Activated CD8-positive, alpha-beta memory T cell treated with anti-CD3 and anti-CD28 coated beads for 24 hours (primary cell): ENCODE measurements at places on chromosomes 6 and 20.

GRCh38 chr20:63708301-63709148 is 686 bp downstream of the ZGPAT start:
- peak; percentile 61 for DNase-seq

DNA sequence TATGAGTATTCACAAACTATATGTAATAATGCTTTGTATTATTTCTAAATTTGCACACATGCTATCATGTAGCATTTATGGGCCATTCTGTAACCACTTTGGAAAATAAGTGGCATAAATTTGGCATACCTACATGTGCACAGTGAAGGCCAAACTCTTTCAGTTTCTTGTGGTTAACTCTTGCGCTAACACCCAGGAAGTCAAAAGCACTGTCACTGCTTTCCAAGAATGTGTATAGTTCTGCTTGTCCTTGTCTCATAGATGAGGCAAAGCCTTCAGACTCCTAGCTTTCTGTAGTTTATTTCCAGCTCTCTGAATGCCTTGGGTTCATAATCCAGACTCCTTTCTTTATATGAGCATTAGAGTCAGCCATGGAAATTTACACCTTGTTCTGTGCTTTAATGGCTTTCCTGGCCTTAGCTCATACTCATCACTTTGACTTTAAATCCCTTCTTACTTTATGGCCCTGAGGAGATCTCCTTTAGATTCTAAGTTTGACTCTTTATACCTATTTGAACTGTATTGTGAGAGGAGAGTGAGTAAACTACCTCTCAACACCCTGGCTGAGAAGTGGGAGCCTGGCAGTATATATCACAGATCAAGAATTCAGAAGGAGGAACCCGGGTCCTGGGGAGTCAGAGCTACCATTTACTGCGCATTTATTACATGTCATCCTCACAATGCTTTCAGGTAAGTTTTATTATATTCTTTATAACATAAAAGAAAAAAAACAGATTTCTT is 949 bp upstream of the SLC17A3 start:
- no peak for DNase-seq

DNA sequence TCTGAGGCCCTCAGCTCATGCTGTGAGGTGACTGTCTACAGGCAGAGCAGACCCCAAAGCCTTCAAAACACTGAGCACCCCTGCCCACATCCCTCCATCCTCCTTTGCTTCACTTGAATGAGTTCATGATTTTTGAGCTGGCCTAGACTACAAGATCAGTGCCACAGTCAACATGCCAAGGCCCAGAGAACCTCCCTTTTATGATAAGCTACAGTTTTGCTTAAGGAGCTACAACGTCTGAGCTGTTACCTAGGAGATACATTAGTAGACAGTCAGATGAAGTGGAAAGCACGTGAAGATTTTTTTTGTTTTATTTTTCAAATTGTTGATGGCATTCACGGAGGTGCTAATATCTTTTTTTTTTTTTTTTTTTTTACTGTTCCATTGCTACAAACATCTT is 139.0 kb downstream of the SOBP start:
- no peak for DNase-seq

- no peak for DNase-seq
These were observed 53.3 kb downstream of the SLC23A2 start for GRCh38 chr20:4947817-4948559.

- no peak for DNase-seq
These were observed 35.3 kb upstream of the PAX1 start for GRCh38 chr20:21670126-21670525.

DNA sequence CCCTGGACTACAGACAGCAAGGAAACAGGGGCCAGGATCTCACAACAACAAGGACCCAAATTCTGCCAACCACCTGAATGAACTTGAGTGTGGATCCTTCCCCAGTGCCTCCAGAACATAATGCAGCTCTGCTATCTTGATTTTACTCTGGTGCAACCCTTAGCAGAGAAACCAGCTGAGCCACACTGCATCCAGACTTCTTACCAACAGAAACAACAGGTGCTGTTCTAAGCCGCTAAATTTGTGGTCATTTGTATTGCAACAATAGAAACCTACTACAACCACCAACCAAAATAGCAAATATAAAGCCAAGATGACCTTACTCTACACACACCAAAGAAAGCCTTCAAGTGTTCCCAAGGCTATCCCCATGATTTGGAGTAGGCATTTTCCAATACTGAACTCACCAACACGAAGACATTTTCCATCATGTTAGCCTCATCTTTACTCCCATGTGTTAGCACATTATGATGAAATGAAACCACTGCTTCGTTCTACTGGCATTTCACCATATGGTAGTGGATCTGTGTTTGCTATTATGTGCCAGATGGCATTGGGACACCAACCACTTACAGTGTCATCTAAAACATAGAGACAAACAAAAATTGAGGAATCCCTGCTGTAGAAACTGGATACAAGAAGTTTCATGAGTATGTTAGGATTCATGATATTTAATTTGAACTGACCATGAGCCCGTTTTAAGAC is 249.8 kb upstream of the ID4 start:
- no peak for DNase-seq

DNA sequence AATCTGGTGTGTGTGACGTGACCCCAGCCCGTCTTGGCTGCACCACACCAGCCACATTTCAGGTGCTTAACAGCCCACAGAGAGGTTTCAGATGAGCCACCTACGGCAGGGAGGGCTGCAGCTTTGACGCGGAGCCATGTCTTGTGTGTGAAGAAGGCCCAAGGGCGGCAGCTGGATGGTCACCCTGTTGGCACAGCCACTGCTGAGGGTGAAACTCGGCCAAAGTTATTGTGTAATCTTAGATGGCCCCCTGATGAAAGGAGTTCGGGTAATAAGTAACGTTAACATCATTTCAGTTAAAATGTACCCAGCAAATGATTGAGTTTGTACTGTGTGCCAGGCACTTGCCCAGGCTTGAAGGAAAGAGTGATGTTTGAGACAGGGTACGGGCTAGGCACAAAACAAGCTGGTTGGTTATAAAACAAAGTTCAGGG is 97.2 kb downstream of the SSR1 start:
- no peak for DNase-seq

- no peak for DNase-seq
These were observed 1026.8 kb upstream of the EPHA7 start for GRCh38 chr6:94446120-94446519.

GRCh38 chr6:155219299-155219698 is 44.5 kb upstream of the CLDN20 start:
- DNase-seq, result no peak

DNA sequence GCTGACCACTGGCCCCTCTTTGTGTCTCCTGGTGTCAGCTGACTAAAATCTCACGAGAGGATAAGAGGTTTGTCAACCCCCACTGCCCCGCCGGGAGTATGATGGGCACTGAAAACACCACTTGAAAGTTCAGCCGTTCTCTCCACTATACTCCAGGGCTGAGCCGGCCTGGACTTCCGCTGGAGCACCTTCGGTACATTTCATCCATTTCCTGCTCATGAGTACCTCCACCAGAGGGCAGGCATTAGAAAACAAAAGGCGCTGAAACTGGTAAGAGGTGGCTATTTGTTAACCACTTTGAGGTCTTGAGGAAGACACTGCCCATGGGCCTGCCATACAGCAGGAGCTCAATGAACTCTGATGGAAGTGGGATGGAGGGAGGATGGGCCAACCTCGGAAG is 17.9 kb upstream of the ANKRD60 start:
- no peak for DNase-seq

DNA sequence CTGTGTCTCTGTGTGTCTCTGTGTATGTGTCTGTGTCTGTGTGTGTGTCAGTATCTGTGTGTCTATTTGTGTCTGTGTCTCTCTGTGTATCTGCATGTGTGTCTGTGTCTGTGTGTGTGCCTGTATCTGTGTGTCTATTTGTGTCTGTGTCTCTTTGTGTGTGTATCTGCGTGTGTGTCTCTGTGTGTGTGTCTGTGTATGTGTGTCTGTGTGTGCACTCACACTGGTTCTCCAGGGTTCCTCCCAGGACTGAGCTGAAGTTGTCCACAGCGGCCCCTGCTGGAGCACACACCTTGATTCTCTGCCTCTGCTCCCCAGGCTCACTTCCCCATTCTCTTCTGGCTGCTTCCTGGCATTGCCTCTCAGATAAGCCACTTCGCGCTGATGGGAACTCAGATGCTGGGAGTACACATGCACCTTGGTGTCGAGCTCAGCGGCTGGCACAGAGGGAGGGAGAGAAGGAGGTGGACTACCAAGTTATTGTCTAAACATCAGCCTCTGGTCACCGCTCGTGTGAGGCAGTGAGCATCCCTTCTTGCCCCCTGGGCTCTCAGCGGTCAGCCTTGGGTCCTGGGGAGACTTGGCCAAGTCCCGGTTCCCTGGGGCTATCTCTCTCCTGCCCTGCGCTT is 104.9 kb upstream of the NXT1 start:
- peak; percentile 47 for DNase-seq

DNA sequence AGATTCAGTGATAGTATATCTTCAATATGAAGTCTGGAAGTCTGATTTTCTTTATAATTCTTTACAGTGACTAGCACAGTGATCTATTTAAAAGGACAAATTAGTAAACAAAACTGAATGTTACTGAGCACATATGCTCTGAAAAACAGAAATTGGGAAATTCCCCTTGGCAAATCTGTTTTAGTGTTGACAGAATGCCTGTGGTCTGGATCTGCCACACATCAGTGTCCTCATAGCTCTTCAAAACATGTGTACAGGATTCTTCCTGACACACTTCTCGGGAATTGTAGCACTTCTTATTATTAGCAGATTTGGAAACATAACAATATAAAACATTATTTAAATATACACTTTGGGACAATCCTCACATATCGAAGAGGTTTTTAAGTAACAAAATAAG is 354.3 kb downstream of the COL12A1 start:
- no peak for DNase-seq

GRCh38 chr6:167130008-167130677 is 7.2 kb downstream of the CCR6 start:
- DNase-seq, result no peak

- DNase-seq, result no peak
These were observed 1.6 kb upstream of the HS3ST5 start for GRCh38 chr6:114344246-114344970.

DNA sequence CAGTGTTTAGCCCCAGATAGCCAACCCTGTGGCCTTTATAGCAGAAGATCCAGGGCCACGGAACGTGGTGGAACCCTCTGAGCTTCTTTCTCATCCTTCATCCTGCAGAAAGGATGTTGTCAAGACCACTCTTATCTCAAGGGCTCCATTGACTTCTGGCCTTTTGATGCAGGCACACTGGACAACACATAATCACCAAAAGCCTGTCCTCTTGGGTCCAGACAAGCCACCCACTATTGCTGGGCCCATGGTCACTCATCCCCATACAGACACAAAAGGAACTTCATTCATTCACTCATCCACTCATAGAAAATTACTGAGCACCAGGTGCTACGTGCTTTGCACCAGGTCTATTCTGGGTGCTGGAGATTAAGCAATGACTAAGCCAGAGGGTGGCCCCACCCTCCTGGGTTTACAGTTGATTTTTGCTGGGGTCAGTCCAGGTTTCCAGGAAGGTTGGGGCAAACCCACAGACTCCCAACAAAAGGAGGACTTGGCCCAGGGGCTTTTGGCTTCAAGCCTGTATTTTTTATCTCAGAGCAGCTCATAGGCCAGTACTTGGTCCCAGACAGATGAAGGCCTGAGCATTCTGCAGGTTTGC is 2.4 kb downstream of the CST8 start:
- DNase-seq, result no peak

GRCh38 chr6:170090561-170090960 is 200.3 kb downstream of the DLL1 start:
- peak; percentile 50 for DNase-seq

GRCh38 chr6:166460473-166461437 is 78.0 kb upstream of the MPC1 start:
- no peak for DNase-seq

DNA sequence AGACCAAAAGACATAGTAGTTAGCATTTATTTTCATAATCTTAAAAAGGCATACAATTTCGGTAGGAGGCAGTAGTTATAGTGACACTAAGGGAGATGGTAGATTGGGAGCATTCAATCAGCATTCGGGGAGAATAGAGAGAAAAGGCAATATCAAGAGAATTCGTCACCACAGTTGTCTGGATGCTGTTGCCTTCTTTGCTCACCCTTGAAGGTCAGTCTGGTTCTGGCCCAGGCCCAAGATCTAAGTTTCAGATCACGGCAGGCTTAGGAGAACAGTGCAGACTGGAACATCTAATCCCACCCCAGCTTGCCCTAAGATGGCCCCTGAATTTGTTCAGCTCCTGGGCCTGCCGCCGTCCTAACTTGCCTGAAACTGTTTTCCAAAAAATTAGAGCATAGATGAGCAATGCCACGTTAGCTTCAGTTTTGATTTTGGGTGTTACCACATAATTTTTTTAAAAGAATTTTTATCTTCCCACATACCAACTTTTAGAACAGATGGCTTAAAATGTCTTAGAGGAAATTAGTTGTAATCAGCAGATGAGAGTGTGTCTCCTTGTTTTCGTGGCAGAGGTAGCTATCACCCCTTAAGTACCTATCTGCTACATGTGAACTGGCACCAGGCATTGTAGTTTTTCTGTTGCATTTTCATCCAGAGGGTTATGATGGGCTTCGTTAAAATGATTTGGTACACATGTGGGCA is 8.3 kb upstream of the CEP85L start:
- peak; percentile 71 for DNase-seq

GRCh38 chr20:16027686-16028085 is 545.6 kb downstream of the KIF16B start:
- DNase-seq, result no peak

GRCh38 chr6:35080016-35080680 is 61.0 kb downstream of the TCP11 start:
- DNase-seq, result no peak

GRCh38 chr6:130982941-130983456 is 80.0 kb downstream of the EPB41L2 start:
- DNase-seq, result no peak

DNA sequence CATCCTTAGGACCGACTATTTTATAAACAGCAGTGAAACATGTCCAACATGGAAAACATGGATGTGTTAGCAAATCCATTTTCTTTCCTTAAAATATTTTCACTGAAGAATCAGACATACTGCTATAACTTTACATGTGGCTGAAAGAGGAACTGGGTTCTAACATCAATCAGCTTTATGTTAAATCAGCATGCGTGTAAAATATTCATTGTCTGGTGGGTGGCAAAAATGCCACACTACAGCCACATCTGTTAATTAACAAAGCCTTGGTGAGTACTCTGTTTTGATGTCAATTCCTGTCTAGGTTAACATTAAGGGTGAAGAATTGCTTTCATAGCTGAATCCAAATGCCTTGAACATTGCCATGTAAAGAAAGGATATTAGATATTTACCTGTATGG is 222.6 kb upstream of the CEP162 start:
- DNase-seq, result no peak
